Activated naive CD8-positive, alpha-beta T cell treated with anti-CD3 and anti-CD28 coated beads, Interleukin-2, amount 50 U/mL, for 16 hours (primary cell): ENCODE measurements at places on chromosomes 4 and X.
A peak's percentile ranks its signal among the peaks of the same experiment; 100 is the strongest.

DNA sequence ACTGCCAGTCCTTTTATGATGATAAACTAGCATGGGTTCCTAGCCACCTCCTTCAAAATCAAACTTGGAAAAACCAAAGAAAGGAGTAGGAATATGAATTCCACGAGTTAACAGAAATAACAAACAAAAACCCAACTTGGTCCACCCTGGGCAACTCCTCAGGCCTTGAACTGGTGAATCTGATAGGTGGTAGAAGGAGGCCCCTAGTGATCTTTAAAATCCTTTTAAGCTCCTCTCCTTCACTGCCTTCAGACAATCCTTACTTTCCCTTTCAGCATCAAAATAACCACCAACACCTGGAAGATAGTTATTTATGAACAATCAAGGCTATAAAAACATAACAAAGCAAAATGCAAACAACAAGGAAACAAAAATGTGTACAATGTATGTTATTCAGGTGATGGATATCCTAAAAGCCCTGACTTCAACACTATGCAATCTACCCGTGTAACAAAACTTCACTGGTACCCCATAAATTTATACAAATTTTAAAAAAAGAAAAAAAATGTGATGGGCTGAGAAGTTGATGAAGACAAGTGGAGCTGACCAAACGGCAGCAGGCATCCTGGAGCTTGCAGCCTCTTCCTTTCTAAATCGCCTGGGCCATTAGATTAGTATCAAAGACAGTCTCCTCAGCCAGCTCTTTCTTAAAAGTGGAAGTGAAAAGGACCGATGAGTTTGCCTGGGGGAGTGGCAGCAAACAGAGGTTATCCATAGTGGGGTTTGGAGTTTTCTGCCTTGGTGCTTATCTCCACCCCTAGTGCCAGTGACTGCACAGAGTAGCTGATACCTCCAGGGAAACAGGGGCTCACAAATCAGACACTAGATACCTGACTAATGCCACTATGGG, 179.6 kb downstream of the TMA16 start:
- no peak for DNase-seq

DNA sequence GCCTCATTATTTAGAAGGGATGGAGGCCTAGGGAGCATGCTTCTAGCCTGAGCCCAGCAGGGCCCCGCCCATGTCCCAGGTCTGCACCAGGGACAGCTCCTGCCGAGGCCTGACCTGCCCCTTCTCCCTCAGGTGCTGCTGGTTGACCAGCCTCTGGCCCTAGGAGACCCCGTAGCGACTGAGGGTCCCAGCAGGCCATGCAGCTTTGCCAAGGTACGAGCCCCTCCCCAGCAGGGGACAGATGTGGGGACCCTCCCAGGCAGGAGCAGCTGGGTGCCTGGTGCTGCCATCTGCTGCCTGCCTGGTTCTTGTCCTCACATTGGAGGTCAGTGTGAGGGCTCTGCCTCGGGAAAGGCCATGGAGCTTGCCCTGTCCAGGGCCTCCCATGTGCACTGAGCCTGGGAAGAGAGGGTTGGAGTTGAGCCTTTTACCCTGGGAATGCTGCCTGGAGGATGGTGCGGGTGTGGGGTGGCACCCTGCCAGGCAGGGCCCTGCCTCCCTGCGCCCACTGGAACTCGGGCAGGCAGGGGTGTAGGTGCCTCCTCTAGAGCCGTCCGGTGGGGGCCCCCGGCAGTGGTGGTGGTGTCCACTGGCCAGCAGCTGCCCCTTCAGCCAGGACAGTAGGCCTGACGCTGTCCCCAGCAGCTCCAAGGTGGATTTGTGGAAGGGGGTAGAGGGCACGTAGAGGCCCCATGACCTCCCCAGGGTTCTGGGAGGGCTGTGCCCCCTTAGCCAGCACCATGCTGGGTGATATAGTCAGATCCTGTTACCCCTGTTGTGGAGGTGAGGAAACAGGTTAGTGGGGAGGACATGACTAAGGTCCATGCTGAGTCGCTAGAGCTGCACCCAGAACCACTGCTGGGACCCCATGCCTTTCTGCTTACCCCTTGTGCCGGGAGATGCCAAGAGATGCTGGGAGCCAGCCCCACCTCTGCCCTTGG, 2.2 kb upstream of the MSANTD1 start:
- DNase-seq, result no peak

DNA sequence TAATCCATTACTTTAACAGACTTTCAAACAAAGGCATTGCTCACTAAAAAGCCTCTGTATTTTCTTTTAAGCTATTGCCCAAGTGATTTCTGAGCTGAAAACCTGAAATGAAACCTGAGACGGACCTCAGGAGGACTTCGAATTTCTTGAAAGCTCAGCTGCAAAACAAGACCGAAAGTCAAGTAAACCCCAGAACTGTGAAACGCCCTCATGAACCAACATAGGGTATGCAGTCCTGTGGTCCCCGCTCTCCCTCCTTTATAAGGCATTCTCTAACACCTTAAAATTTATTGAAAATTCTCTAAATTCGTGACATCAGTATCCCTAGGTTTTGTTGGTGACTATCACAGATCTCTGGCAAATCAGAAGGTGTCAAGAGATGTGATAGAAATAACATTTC, 91.8 kb downstream of the SHISA3 start:
- DNase-seq, result no peak

DNA sequence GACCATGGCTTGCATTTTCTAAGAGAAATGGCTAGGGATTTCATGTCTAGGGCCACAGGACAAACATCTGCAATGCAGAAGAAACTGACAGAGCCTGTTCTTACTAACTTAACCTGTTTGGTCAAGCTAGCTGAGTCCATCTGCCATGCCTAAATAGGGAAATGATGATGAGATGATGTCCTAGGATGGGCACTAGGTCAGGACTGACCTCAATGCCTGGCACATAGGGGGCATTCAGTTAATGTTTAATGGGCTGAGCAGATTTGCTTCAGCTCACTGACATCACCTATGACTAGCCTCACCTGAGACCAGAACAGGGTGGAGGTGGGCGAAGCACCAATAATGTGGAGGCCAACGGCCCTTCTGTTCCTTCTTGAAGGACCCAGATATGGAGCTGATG, 174.2 kb upstream of the SCML1 start:
- DNase-seq, result no peak

GRCh38 chr4:118226311-118227010, 126.3 kb downstream of the PRSS12 start:
- DNase-seq, result no peak

- no peak for DNase-seq
Observed at GRCh38 chr4:33425936-33426335, 2705.8 kb downstream of the PCDH7 start.

DNA sequence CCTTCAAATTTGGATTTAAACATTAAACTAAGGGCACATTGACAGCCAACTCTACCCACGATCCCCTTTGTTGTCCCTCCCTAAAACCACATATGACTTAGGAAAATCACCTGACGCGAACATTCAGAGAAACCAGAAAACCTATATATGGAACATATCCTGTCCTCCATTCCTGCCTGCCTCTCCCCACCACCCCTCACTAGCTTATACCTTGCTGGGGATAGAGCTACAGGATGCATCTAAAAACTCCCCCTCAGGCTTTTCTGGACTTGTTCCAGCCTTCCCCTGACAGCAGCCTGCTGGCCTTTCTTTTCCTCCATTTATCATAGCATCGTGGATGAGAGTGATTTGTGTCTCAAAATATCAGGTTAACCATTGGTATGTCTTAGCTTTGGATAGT, 8.8 kb downstream of the STK26 start:
- DNase-seq, result no peak

DNA sequence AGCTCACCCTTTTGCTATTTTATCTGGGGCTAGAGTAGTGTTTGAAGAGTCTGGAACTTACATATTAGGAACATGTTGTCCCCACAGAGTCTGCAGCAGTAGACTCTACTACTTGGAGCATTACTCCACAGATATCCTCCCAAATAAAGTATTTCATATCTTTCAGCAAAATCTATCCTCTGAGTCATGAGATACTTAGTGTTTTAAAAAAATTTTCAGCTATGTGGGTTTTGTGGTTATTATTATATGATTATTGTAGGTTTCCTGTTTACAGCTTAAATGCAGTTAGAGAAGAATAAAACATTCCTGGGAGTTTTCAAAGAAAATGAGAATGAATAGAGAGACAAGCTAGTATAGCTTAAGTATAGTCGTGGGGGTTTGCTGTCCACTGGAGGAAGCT, 30.9 kb downstream of the PAGE2 start:
- no peak for DNase-seq

DNA sequence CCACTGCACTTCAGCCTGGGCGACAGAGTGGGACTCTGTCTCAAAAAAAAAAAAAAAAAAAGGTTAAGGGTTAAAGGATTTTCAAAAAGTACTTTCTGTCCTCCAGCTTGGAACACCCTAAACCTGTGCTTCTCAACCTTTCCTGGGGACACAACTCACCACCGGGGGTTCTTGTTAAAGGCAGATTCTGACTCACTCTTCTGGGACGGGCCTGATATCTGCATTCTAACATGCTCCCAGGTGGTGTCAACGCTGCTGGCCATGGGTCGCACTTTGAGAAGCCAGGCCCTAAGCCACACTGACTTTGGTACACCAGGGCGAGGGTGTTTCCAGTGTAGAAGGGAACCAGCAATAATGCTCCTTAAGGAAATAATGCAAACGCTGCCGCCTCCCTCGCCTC, 46.1 kb downstream of the AFAP1 start:
- no peak for DNase-seq

- DNase-seq, result peak; percentile 17
Observed at GRCh38 chrX:136577552-136577951, 45.5 kb downstream of the VGLL1 start.

- no peak for DNase-seq
Observed at GRCh38 chrX:131802836-131803626, 220.1 kb upstream of the STK26 start.

- no peak for DNase-seq
Observed at GRCh38 chr4:78650106-78651024, 98.8 kb downstream of the ANXA3 start.

GRCh38 chr4:122412547-122412946, 33.7 kb downstream of the ADAD1 start:
- DNase-seq, result no peak

DNA sequence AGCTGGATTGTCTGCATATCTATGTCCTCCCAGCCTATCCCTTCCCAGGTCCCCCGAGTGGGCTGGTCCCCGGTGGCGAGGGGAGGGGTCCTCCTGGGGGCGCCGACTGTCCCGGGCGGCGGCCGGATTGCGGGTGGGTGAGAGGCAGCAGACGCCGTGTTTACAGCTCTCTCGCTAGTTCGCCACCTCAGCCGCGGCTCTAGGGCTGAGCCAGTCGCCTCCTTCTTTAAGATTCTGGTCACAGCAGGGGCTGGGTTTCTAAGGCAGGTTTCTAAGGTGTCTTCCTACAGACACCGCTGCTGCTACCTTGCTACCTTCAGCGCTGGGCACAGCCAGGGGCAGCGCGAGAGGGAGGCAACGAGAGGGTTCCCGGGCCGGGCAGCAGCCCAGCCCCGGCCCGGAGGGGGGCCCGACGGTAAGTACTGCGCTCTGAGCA, 57.2 kb downstream of the FRMPD3 start:
- no peak for DNase-seq

DNA sequence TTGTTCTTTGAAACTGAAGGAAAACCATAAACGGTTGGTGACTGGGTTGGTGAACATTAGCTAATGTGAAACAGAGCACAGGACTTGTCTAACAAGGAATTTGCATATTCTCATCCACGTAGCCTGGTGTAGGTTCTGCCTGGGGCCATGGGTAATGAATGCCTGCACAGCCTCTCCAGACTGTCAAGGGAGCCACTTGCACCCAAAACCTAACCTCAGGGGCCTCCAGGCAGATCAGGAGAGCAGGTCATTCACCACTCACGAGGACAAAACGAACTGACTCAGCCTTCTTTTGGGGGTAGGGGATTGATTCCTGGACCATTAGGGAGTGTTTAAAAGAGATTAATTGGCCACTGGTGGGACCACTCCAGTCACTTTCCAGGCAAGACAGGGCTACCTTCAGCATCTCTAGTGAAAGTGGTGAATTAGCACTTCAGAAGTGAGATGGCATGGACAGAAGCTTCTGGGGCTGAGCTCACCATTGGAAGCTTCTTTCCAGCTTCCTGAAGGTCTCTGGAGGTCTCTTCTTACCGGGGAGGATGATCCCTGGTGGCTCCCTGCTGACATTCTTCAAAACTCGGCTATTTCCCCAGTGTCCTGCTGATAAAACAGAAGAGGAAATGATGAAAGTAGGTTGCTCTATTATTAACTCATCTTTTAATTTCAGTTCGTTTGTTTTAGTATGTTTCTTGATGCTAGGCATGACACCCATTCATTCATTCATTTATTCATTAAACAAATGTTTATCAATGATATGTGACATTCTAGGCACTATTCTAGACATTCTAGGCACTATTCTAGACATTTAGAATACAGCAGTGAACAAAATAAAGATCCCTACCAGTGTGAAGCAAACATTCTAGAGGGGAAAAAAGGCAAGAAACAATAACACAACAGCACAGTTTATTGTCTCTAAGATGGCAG, 104.5 kb upstream of the LNX1 start:
- no peak for DNase-seq

DNA sequence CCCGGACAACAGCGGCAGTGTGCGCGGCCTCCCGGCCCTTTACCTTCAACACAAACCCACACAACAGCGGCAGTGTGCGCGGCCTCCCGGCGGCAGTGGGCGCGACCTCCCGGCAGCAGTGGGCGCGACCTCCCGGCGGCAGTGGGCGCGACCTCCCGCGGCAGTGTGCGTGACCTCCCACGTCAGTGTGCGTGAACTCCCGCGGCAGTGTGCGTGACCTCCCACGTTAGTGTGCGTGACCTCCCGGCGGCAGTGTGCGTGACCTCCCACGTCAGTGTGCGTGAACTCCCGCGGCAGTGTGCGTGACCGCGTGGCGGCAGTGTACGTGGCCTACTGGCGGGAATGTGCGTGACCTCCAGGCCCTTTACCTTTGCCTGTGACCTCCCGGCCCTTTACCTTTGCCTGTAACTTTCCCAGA, 576.6 kb upstream of the FRG1 start:
- no peak for DNase-seq

DNA sequence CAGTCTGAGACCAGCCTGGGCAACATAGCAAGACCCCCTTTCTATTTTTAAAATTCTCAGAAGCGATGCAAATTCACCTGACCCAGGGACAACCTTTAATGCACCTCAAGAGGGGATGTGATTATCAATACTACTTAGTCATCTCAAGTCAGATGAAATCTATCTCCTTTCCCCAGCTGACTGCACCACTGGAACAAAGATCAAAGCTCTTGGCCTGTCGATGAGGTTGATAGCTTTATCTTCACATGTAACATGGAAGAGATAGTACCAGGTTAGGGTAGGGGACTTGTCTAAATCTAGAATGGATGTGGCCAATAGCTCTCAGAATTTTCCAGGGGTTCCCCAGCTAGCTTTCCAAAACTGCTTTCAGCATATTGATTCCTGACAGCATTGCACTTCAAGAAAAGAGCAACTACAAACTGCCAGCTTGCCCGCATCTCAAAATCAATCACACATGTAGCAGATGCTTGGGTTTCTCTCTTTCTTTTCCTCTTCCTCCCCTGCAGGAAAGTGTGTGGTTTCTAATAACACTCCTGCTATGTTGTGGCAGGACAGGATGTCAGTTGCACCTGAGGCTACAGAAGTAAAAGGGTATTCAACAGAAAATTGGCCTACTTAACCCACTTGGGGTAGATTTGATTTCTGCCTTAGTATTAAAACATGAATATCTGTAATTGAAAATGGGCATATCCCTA, 12.2 kb upstream of the TMEM164 start:
- DNase-seq, result no peak
